Colonic mucosa (tissue), 4 donors: ENCODE measurements at places on chromosomes 13 and 19.
A peak's percentile ranks its signal among the peaks of the same experiment; 100 is the strongest.

DNA sequence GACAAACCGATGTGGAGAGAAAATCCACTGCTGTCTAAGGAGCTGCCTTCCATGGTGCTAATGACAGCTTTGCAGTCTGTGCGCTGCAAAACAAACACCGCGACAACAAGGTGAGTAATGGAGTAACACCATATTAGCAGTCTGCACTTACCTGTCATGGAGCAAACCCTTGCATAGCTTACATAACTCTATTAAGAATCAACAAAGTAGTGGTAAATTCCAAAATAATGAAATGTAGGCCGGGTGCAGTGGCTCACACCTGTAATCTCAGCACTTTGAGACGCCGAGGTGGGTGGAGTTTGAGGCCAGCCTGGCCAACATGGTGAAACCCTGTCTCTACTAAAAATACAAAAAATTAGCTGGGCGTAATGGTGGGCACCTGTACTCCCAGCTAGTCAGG lies 56.2 kb downstream of the PARP4 start:
- no peak overlapping the region for H3K27ac ChIP-seq
- H3K4me1 ChIP-seq: no peaks in the 10 kb centered on the region
- H3K36me3 ChIP-seq: peaks cover 41% of the 10 kb centered on the region
- no peaks in the 10 kb centered on the region for H3K27me3 ChIP-seq
- H3K4me3 ChIP-seq: no peak overlapping the region

GRCh38 chr13:64311112-64311511 lies 2895.5 kb upstream of the PCDH20 start:
- H3K4me3 ChIP-seq: no peak overlapping the region
- H3K27ac ChIP-seq: no peak overlapping the region
- DNase-seq: no peak
- H3K36me3 ChIP-seq: no peaks in the 10 kb centered on the region
- H3K27me3 ChIP-seq: no peaks in the 10 kb centered on the region
- no peaks in the 10 kb centered on the region for H3K4me1 ChIP-seq

GRCh38 chr19:47013041-47013517 lies 6.6 kb upstream of the NPAS1 start:
- DNase-seq: peak; percentile 85
- no peaks in the 10 kb centered on the region for H3K4me1 ChIP-seq
- H3K27me3 ChIP-seq: no peaks in the 10 kb centered on the region

- no peak overlapping the region for H3K4me3 ChIP-seq
- no peak for DNase-seq
- no peaks in the 10 kb centered on the region for H3K4me1 ChIP-seq
- H3K36me3 ChIP-seq: no peaks in the 10 kb centered on the region
Measured at GRCh38 chr19:47794526-47794925, 9.8 kb downstream of the TPRX1 start.

DNA sequence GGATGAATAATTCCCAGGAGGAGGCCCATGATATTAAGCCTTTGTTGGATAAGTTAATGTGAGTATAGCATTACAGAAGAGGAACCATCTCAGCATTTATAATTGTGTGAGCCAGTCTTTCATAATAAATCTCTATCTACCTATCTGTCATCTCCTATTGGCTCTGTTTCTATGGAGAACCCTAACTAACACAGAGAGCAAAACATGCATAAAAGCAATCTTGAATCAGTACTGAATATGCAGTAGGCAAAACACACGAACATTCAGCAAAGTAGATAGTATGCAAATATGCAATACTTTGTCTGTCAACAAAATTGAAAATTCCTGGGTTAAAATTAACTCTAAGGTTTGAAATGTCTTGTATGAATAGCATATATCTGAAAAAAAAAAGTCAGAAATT lies 966.3 kb downstream of the DIAPH3 start:
- no peaks in the 10 kb centered on the region for H3K36me3 ChIP-seq
- H3K27me3 ChIP-seq: no peaks in the 10 kb centered on the region
- no peak overlapping the region for H3K4me3 ChIP-seq
- no peak for DNase-seq
- no peaks in the 10 kb centered on the region for H3K4me1 ChIP-seq

GRCh38 chr19:12777217-12778016 lies 2.1 kb upstream of the HOOK2 start:
- DNase-seq: peak; percentile 90
- H3K36me3 ChIP-seq: no peaks in the 10 kb centered on the region
- H3K27ac ChIP-seq: peak overlapping the region; percentile 91
- peak overlapping the region; percentile 60 for H3K4me3 ChIP-seq

DNA sequence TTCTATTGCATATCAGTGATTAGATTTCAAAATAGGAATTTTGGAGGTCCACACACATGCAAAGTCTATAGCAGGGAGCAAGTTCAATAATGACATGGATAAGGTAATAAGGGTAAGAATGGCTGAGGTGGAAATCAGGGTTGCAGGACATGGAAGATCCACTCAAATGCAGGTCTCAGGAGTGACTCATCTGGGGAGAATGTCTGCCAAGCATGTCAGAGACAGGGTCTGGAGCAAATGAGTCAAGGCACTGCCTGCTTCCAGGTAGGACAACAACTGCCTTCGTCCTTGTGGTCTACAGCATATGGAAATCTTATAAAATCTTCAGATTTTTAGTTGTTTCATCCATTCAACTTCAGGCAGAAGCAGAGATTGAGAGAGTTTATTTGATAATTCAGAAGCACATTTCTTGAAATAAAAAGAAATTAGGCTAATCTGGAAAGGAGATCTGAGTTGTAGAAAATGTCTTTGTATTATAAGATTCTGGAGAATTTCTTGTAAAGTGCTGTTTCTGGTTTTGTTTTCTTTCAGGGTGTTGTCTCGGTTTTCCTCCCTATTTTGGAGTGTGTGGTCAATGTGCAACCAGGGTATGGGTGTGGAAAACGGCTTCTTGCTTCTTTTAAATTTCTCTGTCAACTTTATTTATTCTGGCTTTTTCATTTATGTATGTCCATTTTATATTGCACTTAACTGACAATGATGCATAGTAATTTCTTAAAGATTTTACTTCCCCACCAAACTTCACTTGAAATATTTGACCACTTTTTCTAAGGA lies 748.8 kb downstream of the LIG4 start:
- no peak for DNase-seq
- no peak overlapping the region for H3K27ac ChIP-seq
- H3K27me3 ChIP-seq: no peaks in the 10 kb centered on the region
- H3K4me1 ChIP-seq: no peaks in the 10 kb centered on the region
- no peaks in the 10 kb centered on the region for H3K36me3 ChIP-seq

GRCh38 chr13:30567072-30567471 lies 50.6 kb upstream of the USPL1 start:
- H3K4me1 ChIP-seq: no peaks in the 10 kb centered on the region
- no peak for DNase-seq
- no peak overlapping the region for H3K27ac ChIP-seq
- no peak overlapping the region for H3K4me3 ChIP-seq
- H3K27me3 ChIP-seq: no peaks in the 10 kb centered on the region

DNA sequence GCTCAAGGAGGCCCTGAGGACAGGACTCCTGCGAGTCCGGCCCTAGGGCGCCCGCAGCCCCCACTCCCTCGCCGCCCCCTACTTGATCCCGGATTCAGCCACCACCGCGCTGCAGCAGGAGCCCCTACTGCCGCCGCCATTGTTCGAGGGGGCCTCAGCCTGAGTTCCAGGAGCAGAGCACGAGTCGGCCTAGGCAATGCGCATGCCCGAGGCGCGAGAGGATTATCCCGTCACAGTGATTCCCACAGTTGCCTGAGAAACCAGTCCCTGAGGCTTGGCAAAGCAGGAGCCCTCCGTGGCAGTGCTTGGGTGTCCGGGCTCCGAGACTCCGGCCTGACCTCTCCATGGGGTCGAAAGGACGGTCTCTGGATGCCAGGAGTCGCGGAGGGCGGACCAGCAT lies 68.4 kb upstream of the ZNF420 start:
- no peaks in the 10 kb centered on the region for H3K36me3 ChIP-seq
- no peaks in the 10 kb centered on the region for H3K27me3 ChIP-seq
- no peaks in the 10 kb centered on the region for H3K4me1 ChIP-seq
- no peak overlapping the region for H3K4me3 ChIP-seq
- no peak for DNase-seq

DNA sequence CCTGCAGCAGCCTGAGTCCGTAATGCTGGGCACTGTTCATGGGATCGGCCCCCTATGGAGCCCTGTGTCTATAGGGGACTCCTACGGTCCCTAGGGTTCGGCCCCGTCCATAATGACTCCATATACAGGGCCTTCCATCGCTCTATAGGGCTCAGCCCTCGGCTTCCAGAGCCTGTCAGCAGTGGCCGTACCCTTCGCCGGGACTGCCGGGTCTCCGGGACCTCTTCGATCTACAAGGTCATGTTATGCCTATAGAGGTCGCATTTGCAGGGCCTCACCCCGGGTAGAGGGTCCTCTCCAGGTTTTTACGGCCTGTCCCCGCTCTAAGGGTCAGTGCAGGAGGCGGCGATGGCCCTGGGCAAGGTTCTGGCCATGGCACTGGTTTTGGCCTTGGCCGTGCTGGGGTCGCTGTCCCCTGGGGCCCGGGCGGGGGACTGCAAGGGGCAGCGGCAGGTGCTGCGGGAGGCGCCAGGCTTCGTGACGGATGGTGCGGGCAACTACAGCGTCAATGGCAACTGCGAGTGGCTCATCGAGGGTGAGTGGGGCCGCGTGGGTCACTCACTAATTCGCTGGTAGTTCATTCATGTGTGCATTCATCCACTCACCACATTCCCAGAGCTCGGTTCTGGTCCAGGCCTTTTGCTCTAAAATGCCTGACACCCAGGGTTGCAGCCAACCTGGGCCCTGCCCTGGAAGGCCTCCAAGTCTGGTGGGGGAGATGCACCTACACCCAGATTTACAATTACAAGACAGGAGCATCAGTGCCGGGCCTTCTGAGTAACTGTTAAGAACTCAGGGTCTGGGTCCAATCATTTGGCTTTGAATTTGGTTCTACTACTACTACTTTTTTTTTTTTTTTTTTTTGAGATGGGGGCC lies 699 bp downstream of the MEGF8 start:
- H3K27ac ChIP-seq: peak overlapping the region; percentile 63
- DNase-seq: peak; percentile 29
- peaks cover 4% of the 10 kb centered on the region for H3K4me1 ChIP-seq
- H3K36me3 ChIP-seq: no peaks in the 10 kb centered on the region

DNA sequence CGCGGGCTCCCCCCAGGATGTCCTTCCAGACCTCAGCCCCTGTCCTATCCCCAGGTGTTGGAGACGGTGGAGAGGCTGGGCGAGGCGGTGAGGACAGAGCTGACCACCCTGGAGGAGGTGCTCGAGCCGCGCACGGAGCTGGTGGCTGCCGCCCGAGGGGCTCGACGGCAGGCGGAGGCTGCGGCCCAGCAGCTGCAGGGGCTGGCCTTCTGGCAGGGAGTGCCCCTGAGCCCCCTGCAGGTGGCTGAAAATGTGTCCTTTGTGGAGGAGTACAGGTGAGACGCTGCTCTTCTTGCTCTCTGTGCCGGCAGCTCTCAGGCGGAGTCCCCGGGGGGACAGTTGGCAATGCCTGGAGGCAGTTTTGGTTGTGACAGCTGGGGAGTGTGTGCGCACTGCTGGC lies 6.9 kb downstream of the TTYH1 start:
- H3K36me3 ChIP-seq: no peaks in the 10 kb centered on the region
- no peaks in the 10 kb centered on the region for H3K4me1 ChIP-seq
- H3K27ac ChIP-seq: no peak overlapping the region
- H3K4me3 ChIP-seq: no peak overlapping the region
- peaks cover 6% of the 10 kb centered on the region for H3K27me3 ChIP-seq

DNA sequence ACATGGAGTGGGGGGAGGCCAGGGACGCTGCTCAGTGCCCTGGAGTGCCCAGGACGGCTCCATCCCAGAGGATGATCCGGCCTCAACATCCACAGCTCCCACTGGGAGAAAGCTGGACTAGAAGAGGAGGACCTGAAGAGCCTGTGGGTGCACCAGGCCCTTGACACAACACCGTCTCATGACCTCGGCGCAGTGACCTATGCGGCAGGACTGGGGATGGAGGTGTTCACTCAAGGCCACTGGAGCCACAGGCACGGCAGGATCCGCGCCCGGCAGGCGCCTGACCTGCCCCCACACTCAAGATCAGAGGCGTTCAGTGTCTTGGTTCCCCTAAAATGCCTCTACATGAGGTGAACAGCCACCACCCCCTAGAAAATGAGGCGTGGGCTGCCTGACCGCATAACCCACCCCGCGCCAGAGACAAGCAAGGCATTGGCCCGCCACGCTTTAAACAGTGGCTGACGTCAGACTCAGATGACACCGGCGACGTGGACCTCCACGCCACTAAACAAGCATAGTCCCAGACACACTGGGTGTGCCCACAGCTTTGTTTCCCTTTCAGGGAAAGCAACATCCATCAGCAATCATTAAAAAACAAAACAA lies 8.0 kb downstream of the SGTA start:
- peak overlapping the region; percentile 43 for H3K27ac ChIP-seq
- no peak for DNase-seq
- H3K4me3 ChIP-seq: no peak overlapping the region
- no peaks in the 10 kb centered on the region for H3K36me3 ChIP-seq
- peaks cover 6% of the 10 kb centered on the region for H3K4me1 ChIP-seq
- H3K27me3 ChIP-seq: no peaks in the 10 kb centered on the region

- H3K27me3 ChIP-seq: no peaks in the 10 kb centered on the region
- no peaks in the 10 kb centered on the region for H3K36me3 ChIP-seq
- no peak for DNase-seq
Measured at GRCh38 chr13:31543190-31543589, 196.1 kb upstream of the RXFP2 start.
